ENCODE measurements at places on chromosomes 3 and 15.

DNA sequence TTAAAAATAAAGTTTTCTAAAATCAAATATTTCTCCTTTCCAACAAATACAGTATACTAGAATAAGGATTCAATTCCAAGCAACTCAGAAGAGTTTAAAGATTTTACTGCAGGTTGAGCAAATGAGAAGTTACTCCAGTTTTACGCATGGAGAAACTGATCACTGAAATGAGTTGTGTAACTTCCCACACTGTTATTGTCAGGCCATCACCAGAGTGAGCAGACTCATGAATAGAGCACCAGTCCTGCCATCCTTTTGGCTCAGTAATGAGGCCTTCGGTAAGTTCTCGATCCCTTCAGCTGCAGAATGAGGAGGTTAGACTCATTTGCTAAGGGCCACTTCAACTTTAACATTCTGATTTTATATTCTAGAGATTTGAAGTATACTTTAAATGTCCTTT, 48.1 kb downstream of the OSBPL10 start:
- DNase-seq: no peak

- peak; percentile 28 for DNase-seq
Observed at GRCh38 chr15:84112025-84112424, 123.5 kb upstream of the GOLGA6L4 start.

DNA sequence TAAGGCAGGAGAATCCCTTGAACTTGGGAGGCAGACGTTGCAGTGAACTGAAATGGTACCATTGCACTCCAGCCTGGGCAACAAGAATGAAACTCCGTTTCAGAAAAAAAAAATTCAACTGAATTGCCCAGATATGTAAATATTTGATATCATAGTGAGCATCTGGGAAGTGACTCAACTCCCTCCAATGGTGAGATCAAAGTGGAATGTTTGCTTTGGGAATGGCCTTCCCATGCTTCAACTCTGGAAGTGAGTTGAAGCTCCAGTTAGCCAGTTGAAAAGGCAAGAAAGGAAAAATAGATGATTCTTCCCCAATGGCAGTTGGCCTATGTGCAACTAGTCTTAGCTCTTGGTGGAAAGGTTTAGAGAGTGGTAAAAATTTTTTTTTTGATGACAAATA, 131.6 kb upstream of the CMC1 start:
- DNase-seq: peak; percentile 1

GRCh38 chr15:48515500-48515899, 130.0 kb downstream of the FBN1 start:
- DNase-seq: no peak

GRCh38 chr3:71152039-71152891, 431.3 kb downstream of the FOXP1 start:
- no peak for DNase-seq

DNA sequence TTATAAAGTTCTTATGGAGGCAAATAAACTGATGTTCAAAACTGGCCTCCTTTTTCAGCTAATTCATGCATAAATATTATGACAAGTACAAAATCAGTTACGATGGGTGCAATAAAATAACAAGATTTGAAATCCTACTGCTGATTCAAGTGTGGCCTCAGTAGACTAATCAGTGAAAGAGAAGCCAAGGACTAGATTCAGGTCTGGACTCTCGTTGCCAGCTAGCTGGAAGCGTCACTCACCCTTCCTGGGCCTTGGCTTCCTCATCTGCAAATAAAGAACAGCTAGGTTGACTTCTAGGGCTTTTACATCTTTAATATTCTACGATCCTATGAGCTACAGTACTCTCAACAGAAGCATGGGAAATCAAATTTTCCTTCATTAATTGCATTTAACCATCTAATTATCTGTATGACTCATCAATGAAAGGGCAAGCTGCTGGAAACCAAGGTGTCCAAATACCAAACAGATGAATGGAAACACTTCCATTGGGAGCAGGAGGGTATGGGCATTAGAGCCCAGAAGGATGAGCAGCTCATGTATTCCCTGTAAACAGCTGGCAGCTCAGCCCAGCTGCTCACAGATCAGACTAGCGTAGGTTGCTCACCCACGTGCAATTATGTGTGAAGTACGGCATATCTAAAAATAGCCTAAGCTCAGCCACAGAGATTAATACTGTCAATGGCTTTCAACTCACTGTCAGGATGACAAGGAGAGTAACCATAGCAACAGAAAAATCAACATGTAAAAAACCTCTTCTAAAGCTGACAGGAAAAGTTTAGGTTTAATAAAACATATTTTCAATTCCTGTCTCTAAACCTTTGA, 294.8 kb downstream of the PLCL2 start:
- DNase-seq: no peak

DNA sequence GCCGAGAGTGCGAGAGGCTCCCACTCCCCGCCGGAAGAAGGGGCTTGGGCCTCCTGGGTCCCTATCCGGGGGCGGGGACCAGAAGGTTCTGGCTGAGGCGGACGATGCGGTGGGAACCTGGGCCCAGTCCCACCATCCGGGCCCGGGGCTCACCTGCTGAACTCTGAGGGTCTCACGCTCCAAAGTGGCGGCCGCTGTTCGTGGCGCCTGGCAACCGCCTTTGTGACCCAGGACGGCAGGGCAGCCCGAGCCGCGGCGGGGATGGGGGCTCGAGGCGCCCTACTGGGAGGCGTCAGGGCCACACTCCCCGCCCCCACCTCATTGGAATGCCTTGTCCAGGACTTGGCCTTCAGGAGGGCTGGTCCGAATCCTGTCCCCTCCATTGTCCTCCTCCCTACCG, at the start of gene FANCD2OS:
Gene FANCD2OS, minus strand, starts transcription at position 165 of the 400 bp plus-strand sequence. CDS start 3,481 bp downstream, outside the sequence.
- DNase-seq: no peak

DNA sequence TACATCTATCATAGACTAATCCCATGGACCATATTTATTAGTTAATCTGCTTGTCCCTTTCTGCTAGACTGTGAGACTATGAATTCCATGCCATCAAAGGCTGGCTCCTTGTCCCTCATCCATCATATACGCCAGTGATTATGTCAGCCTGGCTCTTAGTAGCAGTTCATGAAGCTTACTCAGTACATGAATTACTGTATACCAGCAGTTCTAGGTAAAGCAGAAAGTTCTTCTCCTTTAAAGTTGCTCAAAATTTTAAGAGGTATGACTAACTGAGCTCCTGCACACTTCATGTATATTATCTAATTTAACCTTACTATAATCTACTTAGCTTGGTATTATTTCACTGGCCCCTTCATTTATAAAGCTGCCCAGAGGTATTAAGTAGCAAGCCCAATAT, 190.9 kb upstream of the TBL1XR1 start:
- DNase-seq: no peak

DNA sequence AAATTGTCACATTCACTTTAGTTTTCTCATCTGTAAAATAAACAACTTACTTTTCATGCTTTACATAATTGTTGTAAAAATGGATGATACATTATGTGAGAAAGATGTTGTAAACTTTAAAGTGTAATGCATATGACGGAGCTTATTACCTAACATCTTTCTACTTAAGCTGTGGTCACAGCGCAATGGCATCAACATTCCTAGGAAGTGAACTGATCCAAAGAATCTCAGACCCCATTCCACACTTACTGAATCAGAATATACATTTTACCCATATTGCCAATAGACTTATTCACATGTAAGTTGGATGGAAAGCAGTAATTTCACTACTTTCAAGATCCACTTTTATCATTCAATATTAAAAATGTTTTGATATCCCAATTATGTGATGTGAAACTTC, 497.5 kb downstream of the FGF12 start:
- peak; percentile 91 for DNase-seq

DNA sequence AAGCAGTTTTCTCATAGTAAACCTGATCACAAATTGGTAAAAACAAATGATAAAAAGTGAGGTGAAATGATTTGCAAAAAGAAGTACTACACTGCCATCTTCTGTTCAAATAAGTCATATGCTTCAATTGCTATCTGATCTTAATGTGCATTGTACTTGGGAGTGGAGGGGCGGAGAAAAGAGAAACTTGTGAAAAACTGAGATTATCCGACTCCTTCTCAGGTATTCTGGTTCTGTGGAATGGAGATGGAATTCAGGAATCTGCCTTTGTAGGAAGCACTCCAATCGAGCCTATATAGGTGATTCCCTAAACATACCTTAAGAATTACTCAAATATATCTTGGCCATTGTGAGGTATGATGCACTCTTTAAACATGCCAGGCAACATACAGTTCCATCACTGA, 180.6 kb downstream of the CHL1 start:
- DNase-seq: peak; percentile 10

DNA sequence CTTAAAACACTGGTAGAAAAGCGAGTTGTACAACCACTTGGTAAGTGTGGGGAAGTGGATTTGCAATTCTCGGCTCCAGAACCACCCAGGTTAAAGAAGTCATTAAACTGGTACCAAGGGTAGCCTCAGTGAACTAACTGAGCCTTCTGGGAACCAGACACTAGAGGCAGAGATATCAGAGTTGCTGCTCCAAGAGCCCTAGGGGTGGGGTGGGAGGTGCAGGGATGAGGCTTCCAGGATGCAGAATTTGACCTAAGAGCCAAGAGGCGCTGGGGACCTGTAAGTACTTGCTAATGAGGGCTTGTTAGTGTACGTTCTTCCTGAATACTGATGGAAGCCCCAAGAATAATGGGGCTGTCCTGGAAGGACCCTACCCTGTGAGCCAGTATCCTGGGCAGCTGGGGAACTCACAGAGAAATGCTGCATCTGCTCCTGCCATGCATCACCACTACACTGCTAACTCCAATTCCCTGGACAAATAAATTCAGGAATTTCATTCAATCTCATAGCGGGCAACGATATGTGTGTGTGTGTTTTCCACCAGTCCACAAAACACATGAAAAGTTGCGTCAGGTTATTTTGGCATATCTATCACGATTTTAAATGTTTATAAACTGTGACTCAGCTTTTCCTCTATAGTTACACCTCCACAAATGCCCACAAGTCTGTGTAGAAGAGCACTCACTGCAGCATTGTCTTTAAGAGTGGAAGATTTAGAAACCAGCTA, 23.8 kb downstream of the STIMATE start:
- DNase-seq: peak; percentile 36

DNA sequence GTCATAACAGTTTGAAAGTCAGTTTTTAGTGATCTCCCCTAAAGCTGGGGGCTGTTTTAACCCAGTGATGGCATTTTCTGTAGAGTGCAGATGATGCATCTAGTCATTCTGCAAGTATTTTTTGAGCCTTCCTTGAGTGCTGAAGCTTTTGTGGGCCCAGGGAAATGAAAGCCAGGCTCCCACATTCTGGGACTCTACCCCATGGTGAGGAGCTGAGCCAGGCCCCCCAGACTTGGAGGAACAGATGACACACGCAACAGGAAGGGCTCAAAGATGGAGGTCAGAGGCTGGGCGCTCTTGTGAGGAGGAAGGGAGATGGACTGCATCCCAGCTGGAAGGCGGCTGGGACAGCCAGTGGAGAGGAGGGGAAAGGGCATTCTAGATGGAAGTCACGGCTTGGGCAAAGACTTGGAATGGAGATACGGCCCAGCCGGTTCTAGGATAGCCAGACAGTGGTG, 40.8 kb downstream of the MRAS start:
- no peak for DNase-seq

- no peak for DNase-seq
Observed at GRCh38 chr3:191254098-191254873, 55.2 kb downstream of the OSTN start.

- no peak for DNase-seq
Observed at GRCh38 chr3:194756791-194757325, 71.2 kb downstream of the FAM43A start.
